ENCODE measurements at places on chromosomes 11 and 22.
A peak's percentile ranks its signal among the peaks of the same experiment; 100 is the strongest.

DNA sequence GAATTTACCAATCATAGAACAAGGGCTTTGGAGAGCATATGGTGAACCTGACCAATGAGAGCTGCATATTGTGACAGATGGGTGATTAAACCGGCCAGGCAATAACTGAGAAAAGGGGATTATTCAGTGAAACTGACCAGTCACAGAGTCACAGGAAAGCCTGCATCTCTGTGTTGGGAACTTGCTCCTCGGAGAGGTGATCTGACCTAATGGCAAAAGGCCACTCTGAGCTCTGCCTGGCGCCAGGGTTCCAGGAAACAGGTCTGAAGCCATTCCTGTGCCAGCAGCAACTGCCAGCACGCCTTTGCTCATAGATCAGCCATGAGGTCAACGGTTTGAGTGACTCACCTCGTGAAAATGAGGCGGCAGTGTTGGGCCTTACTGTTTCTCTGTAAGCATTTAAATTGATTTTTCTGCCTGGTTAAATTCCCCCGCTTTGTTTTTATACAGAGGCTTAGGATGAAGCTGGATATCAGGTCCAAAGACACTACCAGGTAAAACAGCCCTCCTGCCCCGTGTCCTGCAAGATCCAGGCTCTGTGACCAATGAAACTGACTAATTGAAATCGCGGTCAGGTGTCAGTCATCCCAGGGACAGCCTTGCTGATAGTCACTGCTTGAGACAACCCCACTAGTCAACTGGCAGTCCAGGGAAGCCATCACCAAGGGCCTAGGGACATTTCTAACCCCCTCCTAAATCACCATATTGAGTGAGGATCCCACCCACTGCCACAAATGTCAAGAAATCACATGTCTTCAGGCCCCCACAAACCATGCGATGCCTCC is 35.8 kb upstream of the MYOD1 start:
- no peak for DNase-seq

DNA sequence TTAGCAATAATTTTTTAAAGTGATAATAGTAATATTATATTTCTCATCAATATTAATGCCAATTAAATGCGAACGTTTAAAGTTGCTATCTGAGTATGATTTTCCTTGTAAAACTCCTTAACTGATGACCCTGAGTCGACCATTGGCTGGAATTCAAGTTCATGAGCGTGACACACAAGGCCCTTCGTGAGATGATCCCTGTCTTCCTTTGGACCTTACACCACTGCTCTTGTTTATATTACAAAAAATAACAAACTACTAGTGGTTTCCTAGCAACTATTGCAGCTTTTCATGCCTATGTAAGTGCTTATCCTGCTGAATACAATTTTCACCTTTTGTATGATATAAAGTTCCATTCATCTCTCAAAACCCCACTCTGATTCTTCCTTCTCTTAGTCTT is 752.9 kb downstream of the CNTN5 start:
- no peak for DNase-seq

DNA sequence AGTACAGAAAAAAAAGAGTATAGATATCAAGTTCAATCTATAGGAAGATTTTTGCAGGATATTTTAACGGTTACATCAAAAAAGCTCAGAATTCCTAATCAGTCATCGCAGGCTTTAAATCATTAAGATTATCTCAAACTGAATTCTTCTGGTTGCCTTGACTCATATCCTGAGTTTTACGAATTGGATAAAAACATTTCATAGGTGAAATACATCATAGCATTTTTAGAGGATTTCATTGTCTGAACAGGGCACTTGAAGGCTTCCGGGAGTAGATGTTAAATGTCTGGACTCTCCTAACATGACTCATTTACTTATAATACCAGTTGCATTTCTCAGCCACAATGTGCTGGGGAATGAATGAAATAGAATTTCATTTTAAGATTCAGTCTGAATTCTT is 2216.6 kb upstream of the RAG2 start:
- DNase-seq: peak; percentile 47

DNA sequence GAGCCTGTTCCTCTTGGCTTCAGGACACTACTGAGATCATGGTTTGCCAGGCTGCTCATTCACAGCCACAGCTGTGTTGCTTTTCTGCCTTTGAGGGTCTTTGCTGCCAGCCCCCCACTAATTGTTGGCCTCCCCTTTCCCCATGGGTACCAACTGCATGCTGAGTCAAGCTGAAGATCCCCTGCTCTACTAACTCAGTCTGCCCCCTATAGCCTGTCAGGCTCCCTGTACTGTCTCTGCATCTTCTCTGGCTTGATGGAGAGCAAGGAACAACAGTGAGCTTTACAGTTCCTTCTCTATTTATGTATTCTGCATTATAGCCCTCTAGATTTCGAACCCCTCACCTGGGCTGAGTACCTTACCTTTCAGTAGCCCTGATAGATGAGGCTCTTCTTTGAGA is 257.6 kb upstream of the CADM1 start:
- DNase-seq: no peak

DNA sequence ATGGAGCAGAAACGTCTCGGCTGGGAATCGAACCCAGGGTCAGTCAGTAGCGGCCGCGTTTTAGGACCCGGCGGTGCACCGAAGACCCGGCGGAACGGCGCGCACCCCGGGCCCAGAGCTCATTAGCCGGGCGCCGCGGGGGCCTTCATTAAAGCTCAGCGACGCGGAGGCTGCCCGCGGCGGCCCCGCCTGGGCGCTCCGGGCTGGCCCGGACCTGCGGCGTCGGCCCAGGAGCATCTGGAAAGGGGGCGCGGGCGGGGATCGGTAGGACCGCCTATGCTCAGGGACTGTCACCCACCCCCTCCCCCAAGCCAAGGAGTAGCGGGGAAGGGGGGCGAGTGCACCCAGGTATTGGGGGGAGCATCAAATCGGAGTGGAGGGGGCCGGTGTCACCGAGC is 52.2 kb downstream of the CYTH4 start:
- no peak for DNase-seq

DNA sequence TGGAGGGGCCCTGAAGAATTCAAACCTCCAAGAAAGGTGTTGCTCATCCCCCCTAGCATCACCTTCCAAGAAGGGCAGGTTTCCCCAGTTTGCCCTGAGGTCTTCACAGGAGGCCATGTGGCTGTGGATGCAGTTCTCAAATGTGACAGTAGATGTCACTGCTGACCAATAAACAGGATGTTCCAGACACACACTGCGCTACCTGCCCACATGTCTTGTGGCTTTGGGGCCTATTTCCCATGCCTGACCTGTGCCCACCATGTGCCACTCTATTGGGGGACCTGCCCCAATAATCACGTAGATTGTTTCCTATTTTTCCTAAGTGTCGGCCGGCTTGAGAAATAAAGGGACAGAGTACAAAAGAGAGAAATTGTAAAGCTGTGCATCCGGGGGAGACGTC is 4.5 kb downstream of the GSTT2 start:
- peak; percentile 1 for DNase-seq

DNA sequence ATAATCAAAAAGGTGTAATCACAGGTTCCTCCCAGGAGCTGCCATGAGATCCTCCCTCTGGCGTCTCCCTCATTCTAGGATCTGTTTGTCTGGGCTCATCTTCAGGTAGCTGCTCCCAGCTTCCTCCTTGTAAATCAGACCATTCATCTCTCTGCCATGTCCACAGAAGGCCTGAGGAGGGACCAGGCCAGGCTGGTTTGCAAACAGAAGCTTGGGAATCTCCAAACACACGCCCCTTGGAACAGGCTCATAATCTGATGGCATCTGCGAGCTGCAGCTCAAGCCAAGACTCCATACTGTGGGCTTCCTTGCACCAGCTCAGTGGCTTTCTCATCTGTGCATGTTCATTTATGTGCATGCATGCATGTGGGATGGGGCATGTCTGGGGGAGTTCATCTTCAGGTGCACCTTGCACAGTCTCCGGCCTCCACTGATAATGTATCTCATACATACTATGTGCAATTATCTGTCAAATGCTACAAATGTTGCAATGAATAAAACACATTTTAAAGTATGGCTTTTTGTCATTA is 134.9 kb downstream of the NXPE2 start:
- DNase-seq: no peak

DNA sequence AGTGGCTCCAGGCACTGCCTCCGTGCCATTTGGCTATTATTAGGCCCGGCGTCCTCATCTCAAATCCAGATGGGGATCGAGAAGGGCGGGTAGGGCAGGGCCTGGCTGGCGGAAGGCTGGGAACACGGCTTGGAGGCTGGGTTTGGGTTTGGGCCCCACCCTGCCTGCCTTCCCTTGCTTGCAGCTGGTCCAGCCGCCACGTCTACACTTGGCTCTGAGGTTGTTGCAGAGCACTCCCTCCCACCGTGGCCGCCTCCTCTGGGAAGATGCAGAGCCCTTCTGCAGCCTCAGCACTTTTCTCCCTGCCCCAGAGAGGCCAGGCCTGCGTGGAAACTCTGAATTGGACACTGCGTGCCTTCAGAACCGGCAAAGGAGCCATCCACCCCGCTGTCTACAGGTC is 5.2 kb upstream of the SMTN start:
- peak; percentile 35 for DNase-seq

- DNase-seq: no peak
Measured at GRCh38 chr22:45179276-45180049, 15.7 kb downstream of the NUP50 start.

DNA sequence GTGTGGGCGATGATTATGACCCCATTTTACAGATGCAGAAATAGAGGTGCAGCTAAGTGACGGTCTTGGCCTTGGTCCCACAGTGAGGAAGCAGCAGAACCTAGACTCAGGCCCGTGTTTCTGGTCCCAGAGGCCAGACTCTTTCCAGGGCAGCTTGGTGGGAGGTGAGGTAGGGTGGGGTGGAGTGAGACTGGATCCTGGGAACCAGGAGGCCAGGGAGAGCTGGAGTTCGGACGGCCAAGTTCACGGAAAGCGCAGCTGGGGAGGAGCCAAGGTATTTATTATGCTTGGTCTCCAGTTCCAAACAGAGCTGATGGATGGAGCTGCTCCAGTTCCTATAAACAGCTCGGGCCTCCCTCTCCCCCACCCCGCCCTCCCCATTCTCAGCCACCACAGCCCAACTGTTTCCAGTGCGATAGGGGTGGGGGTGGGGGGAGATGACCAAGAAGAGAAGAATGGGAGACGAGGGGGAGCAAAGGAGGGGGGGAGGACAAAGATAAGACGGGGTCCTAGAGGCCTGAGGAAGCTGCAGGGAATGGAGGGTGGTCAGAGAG is 16.2 kb downstream of the LRRC32 start:
- DNase-seq: peak; percentile 67

GRCh38 chr11:11177156-11177808 is 175.8 kb downstream of the CSNK2A3 start:
- no peak for DNase-seq

- DNase-seq: no peak
Measured at GRCh38 chr11:128496249-128496648, 91.1 kb downstream of the ETS1 start.

GRCh38 chr22:22884010-22884887 is 3.4 kb upstream of the IGLL5 start:
- no peak for DNase-seq

DNA sequence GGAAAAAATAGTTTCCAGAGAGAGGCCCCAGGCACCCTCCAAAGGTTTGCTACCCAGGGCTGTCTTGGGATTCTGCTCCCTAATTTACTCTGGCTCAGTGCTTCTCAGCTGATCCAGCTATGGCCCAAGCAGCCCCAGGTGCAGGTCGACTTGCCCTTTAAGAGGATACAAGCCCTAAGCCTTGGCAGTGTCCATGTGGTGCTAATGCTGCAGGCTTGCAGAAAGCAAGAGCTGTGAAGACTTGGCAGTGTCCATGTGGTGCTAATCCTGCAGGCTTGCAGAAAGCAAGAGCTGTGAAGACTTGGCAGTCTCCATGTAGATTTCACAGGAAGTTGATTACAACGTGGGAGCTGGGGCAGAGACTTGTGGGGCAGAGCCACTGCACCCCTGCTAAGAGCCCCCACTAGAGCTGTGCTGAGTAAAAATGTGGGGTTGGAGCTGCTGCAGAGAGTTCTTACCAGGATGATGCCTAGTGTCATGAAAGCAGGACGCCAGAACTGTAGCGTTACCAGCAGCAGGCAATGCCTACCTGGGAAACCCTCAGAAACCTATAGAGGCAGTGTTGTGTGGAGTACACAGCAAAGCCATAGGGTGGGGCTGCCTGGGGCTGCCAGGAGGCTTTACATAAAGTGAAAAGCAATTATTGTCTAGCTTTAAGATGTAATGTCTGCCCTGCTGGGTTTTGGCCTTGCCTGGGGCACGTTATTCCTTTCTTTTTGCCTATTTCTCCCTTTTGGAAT is 16.1 kb upstream of the OR52K1 start:
- no peak for DNase-seq

DNA sequence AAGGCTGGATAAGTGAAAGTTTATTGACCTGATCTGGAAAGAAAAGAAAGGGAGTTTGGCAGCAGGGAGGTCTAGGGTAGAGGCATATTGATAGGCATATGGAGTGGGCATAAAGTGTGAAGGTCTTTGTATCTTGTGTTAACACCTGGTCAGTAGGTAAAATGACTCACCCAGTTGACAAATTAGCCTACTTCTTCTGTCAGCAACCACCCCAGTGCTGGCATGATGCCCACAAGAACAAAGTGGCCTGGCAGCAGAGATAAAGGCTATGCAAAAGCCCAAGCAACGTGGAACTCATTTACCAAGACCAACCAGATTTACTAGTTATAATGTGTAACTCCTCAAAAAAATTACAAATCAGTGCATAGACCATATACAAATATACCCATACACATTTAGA is 4.9 kb downstream of the OR10A3 start:
- DNase-seq: no peak

- no peak for DNase-seq
Measured at GRCh38 chr11:9799886-9800285, 136.0 kb downstream of the SWAP70 start.

DNA sequence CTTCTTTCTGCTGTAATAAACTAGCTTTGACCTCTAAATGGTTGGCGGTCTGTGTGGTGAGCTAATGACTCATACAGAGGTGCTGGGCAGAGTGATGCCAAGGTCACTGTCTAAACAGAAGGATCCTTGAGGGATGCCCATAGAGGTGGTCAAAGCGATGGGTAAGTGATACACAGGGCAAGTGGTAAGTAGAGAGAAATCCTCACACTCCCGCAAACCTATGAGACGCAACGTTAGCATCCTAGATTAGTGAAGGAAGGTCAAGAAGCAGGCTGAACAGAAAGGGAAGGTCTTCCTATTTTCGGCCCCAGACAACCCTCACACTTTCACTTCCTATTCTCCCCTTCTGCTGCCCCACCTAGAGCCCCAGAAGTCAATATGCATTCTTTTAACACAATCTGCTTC is 65.6 kb upstream of the SESN3 start:
- DNase-seq: no peak

- DNase-seq: no peak
Measured at GRCh38 chr11:119316729-119317591, at the start of gene MCAM. Gene MCAM, minus strand, starts transcription at chr11:119317130. Its CDS starts 29 bp downstream, at chr11:119317101.

- DNase-seq: no peak
Measured at GRCh38 chr11:70002433-70002832, 75.7 kb upstream of the ANO1 start.

- DNase-seq: no peak
Measured at GRCh38 chr11:115653076-115653475, 148.9 kb upstream of the CADM1 start.

GRCh38 chr11:7428196-7428595 is 57.1 kb upstream of the OLFML1 start:
- DNase-seq: no peak

DNA sequence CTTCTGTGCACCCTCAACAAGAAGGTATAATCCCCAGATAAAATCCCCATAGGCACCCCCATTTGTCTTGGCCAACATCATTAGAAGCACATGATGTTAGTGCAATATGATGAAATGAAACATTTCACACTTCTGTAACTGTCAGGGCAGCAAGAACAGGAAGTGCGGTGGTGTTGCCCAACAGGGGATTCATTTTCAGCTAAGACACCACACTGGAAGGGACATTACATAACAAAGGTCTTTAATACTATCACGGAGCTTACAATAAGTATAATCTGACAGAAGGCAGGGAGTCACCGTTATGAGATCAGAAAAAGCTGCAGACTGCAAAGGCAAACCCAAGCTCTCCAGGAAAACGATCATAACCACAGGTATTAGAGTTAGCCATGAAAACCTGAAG is 2.0 kb downstream of the OR52W1 start:
- DNase-seq: no peak

All from fibroblast of skin of left quadriceps (primary cell).